ENCODE measurements at places on chromosomes 3 and 15.

GRCh38 chr15:90929246-90930019 is 2.9 kb downstream of the HDDC3 start:
- DNase-seq, result no peak

GRCh38 chr3:33075995-33076394 is 21.0 kb downstream of the GLB1 start:
- no peak for DNase-seq

GRCh38 chr15:69209661-69210060 is 49.2 kb downstream of the GLCE start:
- DNase-seq, result no peak

DNA sequence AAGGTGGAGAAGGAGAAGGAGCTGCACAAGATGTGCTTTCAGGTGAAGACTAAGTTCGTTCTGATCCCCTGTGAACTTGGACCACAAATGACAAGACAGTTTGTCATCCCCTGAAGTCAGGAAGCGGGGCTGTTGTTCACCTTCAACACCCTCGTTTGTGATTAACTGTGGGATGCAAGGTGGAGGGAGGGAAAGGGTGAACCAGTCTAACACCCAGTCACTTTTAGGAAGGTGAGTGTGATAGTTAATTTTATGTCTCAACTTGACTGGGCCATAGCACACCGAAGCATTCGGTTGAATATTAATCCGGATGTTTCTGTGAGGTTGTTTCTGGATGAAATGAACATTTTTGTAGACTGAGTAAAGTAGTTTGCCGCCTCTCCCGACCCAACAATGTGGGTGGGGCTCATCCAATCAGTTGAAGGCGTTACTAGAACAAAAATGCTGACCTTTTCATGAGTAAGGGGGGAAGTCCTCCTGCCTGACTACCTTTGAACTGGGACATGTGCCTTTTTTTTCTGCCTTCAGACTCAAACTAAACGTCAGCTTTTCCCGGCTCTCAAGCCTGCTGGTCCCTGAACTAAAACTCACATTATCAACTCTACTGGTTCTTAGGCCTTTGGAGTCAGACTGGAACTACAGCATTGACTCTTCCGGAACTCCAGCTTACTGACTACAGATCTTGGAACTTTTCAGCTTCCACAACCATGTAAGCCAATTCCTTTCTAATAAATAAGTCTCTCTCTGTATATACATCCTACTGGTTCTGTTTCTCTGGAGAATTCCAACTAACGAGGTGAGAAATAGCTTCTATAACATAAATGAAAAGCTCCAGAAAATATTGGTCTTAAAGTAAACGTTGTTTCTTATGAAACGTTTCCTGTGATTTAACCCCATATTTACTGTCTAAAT is 264.0 kb upstream of the SLITRK3 start:
- no peak for DNase-seq

Measured in spinal cord (tissue), 10 donors.